ENCODE measurements at places on chromosomes 6 and 20. TPM values are rescaled to one million over a fixed set of nuclear protein-coding genes. Genes with fewer than 3 reads are reported as not detected.

DNA sequence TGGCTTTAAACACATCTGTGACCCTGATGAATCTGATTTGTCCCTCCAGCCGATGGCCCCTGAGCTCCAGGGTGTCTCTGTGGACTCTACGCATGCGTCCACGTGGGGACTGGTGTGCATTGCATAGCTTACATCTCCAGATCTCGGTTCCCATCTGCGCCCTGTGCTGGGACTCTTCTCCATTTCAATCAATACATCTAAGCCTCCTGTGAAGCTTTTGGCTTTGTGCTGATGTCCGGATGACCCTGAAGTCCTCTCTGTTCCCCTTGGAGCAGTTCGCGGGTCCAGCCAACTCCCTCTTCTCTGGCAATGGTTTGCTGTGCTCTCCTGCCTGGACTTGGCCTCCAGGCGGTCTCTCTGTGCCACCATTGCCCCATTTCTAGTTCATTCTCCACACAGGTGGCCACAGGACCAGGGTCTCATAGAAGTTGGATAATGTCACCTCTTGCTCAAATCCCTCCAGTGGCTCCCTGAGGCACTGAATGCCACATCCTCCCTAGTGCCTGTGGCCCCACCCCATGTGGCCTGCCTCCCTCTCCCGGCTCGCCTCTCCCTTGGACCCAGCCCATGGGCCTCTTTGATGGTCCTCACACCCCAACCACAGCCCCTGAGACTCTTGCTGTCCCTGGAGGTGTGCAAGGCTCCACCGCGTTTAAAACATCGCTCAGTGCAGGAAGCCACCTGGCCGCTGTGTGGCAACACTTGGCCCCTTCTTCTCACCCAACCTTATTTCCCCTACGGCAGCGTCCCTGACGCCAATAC is 155.4 kb downstream of the SYCP2 start:
- peak; percentile 24 for DNase-seq
- no peaks in the 10 kb centered on the region for H3K36me3 ChIP-seq
- H3K27me3 ChIP-seq: peaks cover 8% of the 10 kb centered on the region

- no peaks in the 10 kb centered on the region for H3K27me3 ChIP-seq
- H3K4me3 ChIP-seq: no peak overlapping the region
- H3K36me3 ChIP-seq: no peaks in the 10 kb centered on the region
- H3K27ac ChIP-seq: peak overlapping the region; percentile 95
These were observed 12.1 kb upstream of the WTAP start for GRCh38 chr6:159715166-159715565.

GRCh38 chr6:7175462-7175861 is 67.7 kb downstream of the RREB1 start:
- H3K4me1 ChIP-seq: no peaks in the 10 kb centered on the region
- H3K27ac ChIP-seq: peak overlapping the region; percentile 15
- H3K27me3 ChIP-seq: no peaks in the 10 kb centered on the region
- DNase-seq: no peak

Gene RHAG
- total RNA-seq: not detected

Gene TMEM242
- total RNA-seq: 7.3 TPM

Data from breast epithelium (tissue), 4 donors.